ENCODE measurements at places on chromosomes 7 and 10. TPM values are rescaled to one million over a fixed set of nuclear protein-coding genes. Genes with fewer than 3 reads are reported as not detected.

TDRD1 gene
- 0.16 TPM for total RNA-seq

ERVW-1 gene
- not detected for total RNA-seq

AGAP4 gene
- 20.8 TPM for total RNA-seq

VPS37D gene
- 0.40 TPM for total RNA-seq

CALML5 gene
- not detected for total RNA-seq

DLX6 gene
- total RNA-seq = not detected

PNLIPRP2 gene
- not detected for total RNA-seq

CLDN15 gene
- 20.7 TPM for total RNA-seq

CDK13 gene
- total RNA-seq = 42.6 TPM

CRTAC1 gene
- total RNA-seq = not detected

COBL gene
- not detected for total RNA-seq

IMPDH1 gene
- 105 TPM for total RNA-seq

LIPJ gene
- not detected for total RNA-seq

FAM25G gene
- not detected for total RNA-seq

GPRIN2 gene
- total RNA-seq = not detected

CYP2E1 gene
- total RNA-seq = 0.33 TPM

CTBP2 gene
- total RNA-seq = 0.16 TPM

HOXA7 gene
- total RNA-seq = not detected

CAV2 gene
- not detected for total RNA-seq

INHBA gene
- 1.2 TPM for total RNA-seq

OPN1SW gene
- not detected for total RNA-seq

DPYSL4 gene
- total RNA-seq = 32.5 TPM

THSD7A gene
- total RNA-seq = not detected

TAS2R3 gene
- total RNA-seq = 2.2 TPM

AKR1D1 gene
- total RNA-seq = not detected

OR2A5 gene
- total RNA-seq = not detected

TUBB8 gene
- total RNA-seq = not detected

LBX1 gene
- total RNA-seq = not detected

TAS2R5 gene
- total RNA-seq = 1.0 TPM

AGAP6 gene
- total RNA-seq = 26.9 TPM

HTRA1 gene
- total RNA-seq = not detected

GDF2 gene
- total RNA-seq = not detected

HECW1 gene
- not detected for total RNA-seq

MNX1 gene
- total RNA-seq = not detected

IKZF1 gene
- 282 TPM for total RNA-seq

BTBD16 gene
- not detected for total RNA-seq

AMPH gene
- total RNA-seq = not detected

EVX1 gene
- not detected for total RNA-seq

Measured in activated CD4-positive, alpha-beta T cell treated with anti-CD3 and anti-CD28 coated beads, Interleukin-2, amount 10 ng/mL, durations not matched to agents 24 days and 14 days (primary cell).